ENCODE measurements at places on chromosomes 7 and 10.

GRCh38 chr10:68796605-68797004 lies 30.7 kb upstream of the STOX1 start:
- no peak for DNase-seq

DNA sequence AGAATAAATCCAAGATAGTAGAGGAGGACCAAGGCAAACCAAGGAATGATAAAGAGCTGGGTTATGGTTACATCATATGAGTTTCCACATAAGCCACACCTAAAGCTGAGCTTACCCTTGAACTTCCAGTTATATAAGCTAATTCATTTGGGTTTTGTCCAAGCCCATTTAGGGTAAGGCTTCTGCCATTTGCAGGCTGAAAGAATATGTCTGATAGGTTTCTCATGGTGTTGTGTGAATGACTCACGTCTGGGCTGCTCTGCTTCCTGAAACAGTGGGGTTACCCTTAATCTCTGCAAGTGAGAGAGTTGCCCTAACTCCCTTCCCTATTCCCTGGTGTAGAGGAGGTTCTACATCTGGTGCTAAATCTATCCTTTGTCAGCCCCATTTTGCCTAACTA lies 60.8 kb downstream of the PTTG1IP2 start:
- DNase-seq = no peak

DNA sequence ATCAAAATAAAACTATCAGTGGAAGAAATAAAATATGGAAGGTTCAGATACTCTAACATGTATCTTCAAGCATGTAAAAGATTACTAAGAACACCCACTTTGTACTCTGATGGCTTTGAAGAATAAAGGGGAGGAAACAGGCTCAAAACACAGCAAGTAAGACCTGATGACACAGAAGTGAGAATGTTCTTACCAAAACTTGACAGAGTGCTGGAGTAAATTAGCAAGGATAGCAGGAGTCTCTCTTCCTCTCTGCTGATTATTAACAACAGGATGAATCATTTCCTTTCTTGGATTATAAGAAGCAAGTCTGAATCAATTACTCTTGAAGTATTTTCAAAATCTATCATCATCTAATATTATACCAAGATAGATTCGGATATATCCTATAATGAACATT lies 47.5 kb downstream of the GLI3 start:
- DNase-seq = no peak

GRCh38 chr10:35007858-35008301 lies 82.3 kb downstream of the CUL2 start:
- DNase-seq = no peak

GRCh38 chr7:27560706-27561235 lies 101.9 kb downstream of the HIBADH start:
- no peak for DNase-seq

- no peak for DNase-seq
Measured at GRCh38 chr7:16791071-16791470, 13.7 kb downstream of the AGR2 start.

Measured in stimulated activated CD4-positive, alpha-beta T cell treated with anti-CD3 and anti-CD28 coated beads, Interleukin-15, amount 100 ng/mL, for 1 hour (primary cell).